ENCODE measurements at places on chromosomes 5 and 9.

GRCh38 chr5:117486261-117486660, 911.6 kb upstream of the SEMA6A start:
- DNase-seq, result no peak

GRCh38 chr5:158920736-158921135, 179.0 kb downstream of the EBF1 start:
- no peak for DNase-seq

DNA sequence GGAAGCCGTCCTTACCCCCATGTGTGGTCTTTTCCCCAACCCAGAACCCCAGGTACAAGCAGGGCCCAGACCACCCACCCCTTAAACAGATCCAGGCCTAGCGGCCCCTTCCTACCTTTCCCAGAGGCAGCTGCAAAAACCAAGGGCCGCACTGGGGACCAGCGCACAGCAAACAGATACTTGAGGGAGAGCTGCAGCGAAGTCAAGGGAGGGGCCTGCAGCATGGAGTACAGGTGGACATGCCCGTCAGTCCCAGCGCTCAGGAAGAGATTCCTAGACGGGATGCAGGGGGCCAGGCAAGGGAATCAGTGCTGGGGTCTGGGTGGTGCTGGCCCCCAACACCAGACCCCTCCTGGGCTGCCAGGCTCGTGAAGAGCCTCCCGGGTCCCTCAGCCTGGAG, 22.5 kb downstream of the DYNC2I2 start:
- DNase-seq, result no peak

DNA sequence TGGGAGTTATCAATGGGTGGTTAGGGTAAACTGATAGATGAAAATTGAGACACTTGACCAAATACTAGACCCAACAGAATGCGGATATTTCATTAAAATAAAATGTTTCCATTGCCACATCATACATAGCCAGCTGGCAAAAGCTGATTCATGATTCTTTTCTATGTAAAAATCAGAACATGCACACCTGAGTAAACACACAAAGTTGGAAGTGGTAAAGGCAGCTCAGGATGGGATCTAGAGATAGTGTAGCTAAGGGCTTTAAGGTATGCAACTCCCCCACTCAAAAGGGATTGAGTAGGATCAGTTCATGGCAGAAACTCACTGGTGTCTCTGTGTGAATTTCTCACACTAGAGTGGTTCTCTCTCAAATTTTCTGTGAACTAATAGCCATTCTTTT, 541.1 kb upstream of the GRAMD2B start:
- no peak for DNase-seq

GRCh38 chr5:485946-486491, 38.2 kb downstream of the SLC9A3 start:
- no peak for DNase-seq

- DNase-seq, result no peak
These were observed 46.6 kb downstream of the OSMR start for GRCh38 chr5:38892363-38892762.

DNA sequence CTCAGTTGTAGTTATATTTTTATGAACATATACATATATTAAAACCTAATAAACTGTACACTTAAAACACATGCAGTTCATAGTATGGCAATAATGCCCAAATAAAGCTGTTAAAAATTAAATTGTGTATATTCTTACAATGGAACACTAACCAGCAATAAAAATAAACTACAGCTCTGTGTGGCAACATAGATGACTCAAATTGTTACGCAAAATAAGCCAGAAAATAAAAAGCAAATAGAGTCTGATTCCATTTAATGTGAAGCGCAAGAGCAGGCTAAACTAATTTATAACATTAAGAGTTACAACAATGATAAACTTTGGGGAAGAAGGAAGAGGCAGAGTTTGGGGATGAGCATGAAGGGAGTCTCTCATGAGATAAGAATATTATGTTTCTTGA, 597.3 kb downstream of the TLE1 start:
- no peak for DNase-seq

GRCh38 chr5:93221-93980, 1.4 kb downstream of the PLEKHG4B start:
- DNase-seq, result no peak

DNA sequence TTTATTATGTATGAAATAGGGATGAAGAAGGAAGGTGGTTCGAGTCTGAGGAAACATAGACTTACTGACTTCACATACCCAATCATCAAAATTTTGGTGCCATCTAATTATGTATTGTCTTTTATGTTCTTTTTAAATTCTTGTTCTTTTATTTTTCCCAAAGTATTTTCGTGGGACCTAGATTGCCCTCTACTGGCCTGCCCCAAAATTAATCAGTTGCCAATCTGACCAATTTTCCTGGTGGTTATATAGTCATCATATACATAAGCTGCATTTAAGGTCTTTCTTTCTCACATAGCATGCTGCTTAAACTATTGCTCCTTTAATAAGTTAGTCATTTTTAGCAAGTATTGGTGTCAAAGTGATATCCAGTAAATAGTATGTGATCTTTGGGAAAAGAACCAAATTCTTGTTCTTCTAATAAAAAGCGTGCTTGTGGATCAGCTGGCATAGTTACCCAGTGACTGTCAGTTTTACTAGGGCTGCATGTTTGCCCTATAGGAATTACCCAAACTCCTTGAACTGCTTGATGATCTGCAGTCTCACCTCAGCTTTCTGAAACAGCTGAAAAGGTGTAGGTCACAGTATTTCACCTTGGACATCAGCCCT, 223.5 kb downstream of the SH3GL2 start:
- DNase-seq, result no peak

GRCh38 chr5:153991168-153991567, 47.5 kb downstream of the FAM114A2 start:
- DNase-seq, result no peak

- no peak for DNase-seq
These were observed 66.6 kb downstream of the RGS3 start for GRCh38 chr9:113530022-113530635.

DNA sequence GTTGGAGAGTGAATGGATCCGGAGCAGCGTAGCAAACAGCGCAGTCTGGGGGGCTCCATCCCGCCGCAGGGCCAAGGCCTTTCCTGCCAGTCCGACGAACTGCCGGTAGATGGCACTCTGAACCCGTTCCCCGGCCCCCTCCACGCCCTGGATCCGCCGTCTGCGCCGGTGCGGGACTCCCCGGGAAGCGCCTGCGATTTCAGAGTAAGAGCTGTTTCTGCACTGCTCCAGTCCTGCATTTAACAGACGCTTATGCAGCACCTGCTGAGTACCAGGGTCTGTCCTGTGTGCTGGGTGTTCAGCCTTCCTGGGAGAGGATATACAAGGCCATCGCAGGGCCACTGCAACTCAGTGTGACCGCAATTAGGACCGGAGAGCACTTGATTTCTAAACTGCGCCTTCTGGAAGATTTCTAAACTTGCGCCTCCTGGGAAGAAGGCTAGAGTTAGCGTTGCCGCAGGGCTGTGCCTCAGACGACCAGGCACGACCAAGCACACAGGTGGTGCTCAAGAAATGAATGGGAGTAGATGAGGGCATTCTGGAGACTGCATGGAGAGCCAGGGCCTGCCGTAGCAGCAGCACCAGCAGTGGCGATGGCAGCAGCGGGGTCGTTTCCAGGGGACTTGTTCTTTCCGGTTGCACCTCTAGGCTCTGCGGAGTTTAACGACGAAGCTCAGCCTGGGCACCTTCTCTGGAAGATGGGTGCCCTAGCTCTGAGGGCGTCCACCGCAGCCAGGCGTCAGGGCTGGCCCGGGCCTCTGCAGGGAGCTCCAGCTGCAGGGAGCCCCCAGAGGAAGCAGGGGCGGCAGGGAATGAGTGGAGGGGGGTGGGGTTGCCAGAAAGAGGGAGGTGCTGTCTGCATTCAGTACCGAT, 14.3 kb upstream of the TIFAB start:
- DNase-seq, result no peak

DNA sequence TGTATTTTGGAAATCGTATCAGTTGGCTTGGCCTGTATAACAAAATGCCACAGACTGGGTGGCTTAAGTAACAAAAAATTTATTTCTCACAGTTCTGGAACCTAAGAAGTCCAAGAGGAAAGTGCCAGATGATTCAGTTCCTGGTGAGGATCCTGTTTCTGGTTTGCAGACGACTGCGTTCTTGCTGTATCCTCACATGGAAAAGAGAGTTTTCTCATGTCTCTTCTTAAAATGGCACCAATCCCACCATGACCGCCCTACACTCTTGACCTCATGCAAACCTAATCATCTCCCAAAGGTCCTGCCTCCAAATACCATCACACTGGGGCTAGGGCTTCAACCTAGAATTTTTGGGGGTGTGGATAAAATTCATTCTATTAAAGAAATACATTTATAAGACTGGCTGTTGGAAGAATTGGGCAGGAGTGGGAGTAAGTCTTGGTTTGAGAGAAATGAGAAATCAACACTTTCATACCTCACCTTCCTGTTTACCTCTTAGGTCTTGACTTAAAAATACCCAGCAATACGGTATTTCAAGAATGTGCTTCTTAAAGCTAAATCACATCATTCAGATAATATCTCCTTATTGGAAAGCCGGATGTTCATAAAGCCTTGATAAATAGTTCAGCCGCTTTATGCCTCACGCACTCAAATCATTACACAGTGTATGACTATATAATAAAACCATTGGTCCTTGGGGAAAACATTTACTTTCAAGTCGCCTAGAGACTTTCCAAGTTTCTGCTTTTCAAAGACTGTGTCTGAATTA, 28.7 kb downstream of the PTTG1 start:
- no peak for DNase-seq

DNA sequence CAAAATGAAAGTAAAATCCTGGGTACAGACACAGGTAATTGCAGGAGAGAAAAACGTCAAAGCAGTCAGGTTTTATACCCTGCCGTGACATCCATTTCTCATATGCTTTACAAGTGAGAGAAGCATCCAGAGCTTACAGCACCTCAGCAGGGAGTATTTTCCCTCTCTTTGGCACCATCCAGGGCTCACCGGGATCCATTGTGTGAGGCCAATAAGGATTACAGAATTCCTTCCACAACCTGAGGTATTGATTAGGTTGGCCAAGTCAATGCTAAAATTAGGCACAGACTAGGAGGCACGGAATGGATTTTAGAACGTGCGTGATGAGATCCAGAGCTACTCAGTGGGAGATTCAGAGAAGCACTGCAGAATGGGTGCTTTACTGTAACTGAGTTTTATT, 296.6 kb downstream of the FBXL7 start:
- no peak for DNase-seq

DNA sequence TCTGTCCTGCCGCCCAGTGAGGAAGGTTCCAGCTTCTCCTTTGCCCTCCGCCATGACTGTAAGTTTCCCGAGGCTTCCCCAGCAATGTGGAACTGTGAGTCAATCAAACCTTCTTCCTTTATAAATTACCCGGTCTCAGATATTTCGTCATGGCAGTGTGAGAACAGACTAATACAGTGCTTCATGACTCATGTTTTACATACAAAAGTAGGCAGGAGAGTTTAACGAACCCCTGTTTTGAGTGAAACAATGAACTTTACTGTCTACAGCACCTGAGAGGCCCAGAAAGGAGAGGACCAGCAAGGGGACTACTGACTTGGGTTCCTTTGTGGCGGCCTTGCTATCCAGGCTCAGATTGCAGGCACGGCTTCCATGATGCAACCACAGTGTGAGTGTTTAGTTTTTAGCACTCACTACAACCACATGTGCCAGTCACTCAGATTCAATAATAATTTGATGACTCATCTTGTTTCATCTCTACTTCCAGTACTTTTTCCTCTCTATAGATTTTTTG, 139.1 kb upstream of the CLINT1 start:
- no peak for DNase-seq

DNA sequence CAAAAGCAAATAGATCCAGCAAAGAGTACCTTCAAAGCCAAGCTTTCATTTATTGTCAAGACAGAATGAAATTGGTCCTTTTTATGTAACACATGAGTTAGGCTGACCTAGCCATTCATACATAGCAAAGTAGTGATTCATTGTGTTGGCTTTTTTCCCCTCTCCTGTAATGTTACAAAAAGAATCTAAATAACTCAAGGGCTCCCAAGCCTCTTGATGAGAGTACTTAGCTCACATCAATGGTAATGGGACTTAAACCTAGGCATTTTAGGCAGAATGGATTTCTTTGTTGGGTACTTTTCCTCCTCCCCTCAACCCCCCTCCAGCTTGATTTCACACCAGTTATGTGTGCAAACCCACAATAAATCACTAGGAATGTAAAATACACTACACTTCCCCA, 123.7 kb downstream of the EBF1 start:
- no peak for DNase-seq

DNA sequence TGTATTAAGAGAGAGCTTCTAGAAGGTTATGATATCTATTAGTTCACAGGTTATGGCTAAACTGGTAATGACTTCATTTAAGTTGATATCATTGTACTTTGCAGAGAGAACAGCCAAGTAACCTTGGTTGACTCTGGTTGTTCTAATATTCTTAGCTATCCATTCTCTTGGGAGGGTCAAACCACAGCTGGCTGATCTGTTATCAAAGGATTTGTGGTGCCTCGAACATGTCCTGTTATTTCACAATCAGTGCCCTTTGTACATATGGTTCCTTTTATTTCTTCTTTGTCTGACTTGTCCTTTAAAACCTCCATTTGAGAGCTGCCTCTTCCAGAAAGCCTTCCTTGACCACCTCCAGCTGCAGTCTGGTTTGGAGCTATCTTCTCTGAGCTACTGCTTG, 61.7 kb downstream of the PDE8B start:
- DNase-seq, result no peak

Data from stimulated activated CD8-positive, alpha-beta memory T cell treated with anti-CD3 and anti-CD28 coated beads, Interleukin-4, amount 100 ng/mL, for 4 hours (primary cell).